Hippocampal formation (tissue), 2 donors: ENCODE measurements at places on chromosomes 12 and 14.

DNA sequence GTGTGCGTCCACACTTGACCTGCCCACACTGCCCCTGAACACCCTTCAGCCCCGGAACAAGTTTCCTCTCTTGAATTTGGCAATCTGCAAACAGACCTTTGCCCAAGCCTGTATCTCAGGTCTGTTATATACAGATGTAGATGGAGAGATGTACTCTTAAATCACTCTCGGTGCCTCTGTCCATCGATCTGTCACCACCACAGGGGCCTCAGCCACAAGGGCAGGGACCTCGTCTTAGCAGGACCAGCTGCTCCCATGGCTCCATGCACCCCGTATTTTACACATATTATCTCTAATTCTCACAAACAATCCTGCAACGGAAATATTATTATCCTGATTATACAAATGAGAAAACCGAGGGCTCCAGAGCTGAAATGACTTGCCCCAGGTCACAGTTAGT is 313.4 kb downstream of the BCL11B start:
- no peak for DNase-seq

GRCh38 chr12:30450872-30451271 is 244.8 kb downstream of the IPO8 start:
- DNase-seq, result no peak

GRCh38 chr14:99945732-99946651 is 119.2 kb upstream of the EVL start:
- no peak for DNase-seq

- DNase-seq, result no peak
Measured at GRCh38 chr14:96452684-96453083, 49.5 kb upstream of the PAPOLA start.

- DNase-seq, result no peak
Measured at GRCh38 chr12:92987846-92988621, 58.9 kb upstream of the EEA1 start.

- DNase-seq, result no peak
Measured at GRCh38 chr12:102939670-102940222, 17.7 kb upstream of the ASCL1 start.

GRCh38 chr14:102778338-102779083 is 1.3 kb downstream of the TRAF3 start:
- no peak for DNase-seq

DNA sequence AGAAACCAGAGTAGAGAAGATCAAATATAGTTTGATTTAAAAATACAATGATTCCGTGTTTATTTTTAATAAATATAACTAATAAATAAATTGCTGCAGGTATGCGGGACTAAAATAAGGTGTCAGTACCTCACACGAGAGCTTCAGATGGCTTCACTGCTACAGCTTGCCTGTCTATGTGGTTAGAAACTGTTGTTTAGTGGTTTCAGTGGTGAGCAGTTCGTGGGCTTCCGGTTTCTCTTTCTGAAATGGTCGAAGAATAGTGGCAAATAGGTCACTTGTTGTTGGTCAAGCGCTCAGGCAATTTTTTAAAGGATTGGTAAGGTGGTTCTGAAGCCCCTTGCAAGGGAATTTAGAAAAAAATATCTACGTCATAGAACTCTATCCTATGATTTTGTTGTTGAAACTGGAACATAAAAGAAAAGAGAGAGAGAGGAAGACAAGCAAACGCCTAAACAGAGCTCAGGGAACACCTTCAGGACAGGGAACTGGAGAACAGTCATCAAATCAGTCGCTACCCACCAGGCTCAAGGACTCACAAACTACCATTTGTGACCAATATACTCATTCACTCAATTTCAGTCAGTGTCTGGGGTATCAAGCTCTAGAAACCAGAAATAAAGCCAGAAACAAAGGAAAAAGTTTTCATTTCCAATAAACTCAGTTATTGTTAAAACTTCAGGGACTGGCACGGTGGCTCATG is 31.3 kb downstream of the GABARAPL1 start:
- no peak for DNase-seq

DNA sequence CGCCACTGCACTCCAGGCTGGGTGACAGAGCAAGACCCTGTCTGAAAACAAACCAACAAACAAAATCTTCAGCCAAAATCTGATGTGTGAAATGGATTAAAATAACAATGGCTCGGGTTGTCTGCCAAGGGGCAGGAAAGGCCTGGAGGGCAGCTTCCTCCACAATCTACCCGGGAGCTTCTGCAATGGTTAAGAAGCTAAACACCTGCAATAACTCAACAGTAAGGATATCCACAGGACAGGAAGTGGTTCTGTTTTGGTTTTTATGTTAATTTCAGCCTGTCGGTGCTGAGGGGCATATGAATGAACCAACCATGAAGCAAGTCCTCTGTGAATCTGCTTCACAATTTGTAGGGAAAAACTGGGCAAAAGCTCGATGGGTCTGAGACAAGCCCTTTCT is 34.4 kb downstream of the RAD52 start:
- DNase-seq, result no peak

DNA sequence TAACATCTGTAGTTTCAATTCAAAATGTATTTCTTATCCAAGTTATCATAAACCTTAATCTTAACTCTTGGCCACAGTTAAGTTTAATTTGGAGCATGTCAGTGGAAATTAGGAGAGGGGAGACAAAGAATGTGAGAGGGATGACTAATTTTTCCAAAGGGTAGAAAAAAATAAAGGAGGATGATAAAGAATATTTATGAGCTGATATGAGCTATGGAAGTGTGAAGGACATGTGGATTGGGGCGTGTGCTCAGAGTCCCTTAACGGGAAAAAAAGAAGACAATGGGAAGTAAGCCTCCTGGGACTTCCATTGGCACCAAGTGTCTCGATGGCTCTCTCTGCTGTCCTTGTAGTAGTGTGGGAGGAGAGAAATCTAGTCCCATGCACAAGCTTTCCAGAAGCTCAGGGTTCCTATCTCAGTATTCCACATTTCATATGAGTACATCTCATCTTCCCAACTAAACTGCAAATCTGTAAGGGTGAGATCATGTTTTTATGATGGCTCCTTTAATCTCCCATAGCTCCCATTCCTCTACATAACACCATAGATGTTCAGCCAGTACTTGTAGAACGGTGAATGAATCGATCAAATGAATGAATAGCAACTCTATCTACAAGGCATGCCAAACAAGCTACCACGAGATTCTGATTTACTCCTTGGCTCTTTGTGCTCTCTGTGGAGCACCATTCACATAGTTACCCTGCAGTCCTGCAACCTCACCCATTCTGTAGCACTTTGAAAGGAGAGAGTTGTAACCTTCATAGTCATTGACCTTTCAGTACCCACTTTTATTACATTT is 27.4 kb downstream of the BCL2L14 start:
- no peak for DNase-seq

GRCh38 chr12:100348657-100349454 is 8.0 kb upstream of the SLC17A8 start:
- peak; percentile 47 for DNase-seq

- no peak for DNase-seq
Measured at GRCh38 chr12:66066929-66067523, 63.5 kb downstream of the LLPH start.

- DNase-seq, result no peak
Measured at GRCh38 chr12:79322905-79323304, 367.9 kb downstream of the PAWR start.

DNA sequence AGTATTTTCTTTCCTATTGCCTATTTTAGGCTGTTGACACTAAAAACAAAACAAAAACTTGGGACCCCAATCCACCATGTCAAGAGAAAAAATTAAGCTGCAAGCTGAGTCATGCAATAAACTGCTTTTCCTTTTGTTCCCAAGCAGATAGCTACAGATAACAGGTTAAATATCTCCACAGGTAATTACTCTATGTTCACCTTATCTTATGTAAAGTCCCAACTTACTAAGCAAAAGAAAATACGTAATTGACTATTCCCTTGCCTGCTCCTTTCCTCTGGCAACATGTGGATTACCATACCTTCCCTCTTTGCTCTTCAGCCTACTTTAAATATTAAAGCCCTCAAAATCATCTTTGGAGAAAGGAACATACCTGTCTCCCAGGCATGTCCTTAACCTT is 19.2 kb upstream of the COX16 start:
- no peak for DNase-seq

DNA sequence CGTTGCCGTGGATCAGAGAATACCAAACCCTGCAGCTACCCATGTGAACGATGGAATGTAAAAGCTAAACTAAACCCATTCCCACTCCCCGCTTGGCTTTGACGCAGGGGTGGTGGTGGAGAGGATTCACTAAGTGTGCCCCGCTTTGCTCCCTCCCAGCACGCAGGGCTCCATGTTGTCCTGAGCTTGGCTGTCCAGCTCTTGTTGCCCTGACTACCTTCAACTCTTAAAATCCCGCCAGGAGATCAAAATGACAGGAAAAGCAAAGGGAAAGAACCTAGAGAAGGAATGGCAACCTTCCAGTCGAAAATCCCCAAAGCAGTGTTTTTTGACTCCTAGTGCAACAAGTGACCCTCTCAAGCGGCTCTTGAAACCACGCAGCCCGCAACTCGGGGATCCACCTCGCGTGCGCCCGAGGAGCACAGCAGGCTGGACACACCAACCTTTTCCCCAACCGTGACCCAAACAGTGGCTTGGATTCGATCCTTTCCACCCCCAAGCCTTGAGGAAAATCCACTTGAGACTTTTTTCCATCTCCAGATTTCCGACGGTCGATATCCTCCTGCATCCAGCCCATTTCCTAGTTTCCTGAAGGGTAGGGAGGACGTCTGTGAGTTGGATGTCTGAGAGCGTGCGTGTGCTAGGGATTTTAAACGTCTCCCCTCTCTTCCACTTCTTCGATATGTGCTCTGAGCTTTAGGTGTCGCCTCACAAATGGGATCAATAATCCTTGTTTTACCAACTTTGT is 1.4 kb downstream of the SYT10 start:
- DNase-seq, result no peak

DNA sequence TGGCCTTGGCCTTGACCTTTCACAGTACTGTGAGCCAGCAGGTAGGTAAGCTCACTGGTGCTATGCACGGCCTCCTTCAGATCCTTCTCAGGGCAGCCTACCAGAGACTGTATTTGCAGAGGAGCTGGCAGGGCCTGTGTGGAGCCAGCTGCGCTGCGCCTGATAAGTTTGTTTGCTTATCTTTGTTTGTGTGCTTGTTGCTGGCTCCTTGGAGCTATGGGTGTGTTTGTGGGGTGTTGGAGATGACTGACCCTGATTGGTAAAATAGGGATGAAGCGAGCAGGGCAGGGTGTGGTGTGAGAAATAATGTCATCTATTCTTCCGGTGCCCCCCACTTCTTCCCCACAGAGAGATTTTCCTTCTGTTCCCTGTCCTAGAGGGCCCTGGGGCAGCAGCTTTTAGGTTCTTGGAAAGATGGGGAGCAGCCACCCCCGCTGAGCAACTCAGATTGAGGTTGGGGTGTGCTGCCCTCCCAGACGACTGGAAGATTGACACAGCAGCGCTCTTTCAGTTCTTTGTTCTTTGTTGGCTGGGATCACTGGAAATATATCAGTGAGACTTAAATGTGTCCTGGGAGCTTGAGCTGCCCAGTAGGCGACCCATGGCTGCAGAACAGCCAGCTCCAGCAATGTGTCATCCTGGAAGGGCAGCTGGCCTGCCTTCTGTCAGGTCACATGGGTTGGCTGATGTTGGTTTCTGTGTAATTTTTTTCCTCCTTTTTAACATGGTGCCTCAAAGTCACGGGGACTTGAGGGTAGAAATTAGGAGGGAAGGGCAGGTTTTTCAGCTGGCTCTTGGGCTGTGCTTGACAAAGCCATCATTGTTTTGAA is 19.6 kb downstream of the MLXIP start:
- peak; percentile 75 for DNase-seq

DNA sequence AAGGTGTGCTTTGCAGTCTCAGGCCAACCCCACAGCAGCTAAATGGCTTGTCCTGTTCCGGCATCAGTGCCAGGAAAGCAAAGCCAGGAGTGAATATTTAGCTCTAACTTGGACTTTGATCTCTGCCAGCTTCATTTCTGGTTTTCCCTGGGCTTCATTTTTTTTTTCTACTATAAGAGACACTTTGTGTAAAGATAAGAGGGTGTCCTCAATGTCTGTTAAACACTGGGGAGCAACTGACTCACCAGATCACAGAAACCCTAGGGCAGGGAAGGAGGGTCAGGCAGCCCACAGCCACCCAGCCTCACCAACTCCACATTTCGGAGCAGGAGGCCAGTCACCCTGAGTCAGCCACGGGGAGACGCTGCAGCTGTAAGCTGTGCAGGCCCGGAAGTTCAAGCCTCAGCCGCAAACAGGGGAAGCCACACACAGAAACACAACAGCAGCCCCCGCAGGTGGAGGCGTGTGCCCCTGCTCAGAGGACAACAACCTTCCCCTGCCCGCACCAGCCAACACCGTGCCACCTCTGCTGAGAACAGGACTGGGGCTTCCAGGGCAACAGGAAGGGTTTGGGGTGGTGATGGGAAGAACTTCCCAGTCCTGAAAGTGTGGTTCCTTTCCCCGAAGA is 6.3 kb downstream of the TNFRSF1A start:
- DNase-seq, result no peak

- DNase-seq, result peak; percentile 82
Measured at GRCh38 chr14:32509632-32510187, 180.6 kb downstream of the AKAP6 start.

DNA sequence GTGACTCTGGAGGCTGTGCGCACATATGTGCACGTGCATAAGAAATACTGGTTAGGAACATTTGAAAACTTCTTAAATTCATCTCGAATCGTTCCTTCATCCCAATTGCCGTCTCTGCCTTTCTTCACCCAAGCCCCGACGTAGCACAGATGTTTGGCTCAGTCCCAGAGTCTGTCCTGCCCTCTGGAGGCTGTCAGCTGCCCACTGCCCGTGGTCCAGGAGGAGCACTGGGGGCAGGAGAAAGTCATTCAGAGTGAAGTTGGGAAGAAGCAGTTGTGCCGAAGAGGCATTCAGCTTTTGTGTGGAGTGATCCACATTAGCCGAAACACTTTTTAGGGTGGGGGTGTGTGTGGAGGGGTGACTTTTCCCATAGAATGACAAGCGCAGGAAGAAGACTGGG is 124.9 kb downstream of the TSPAN9 start:
- no peak for DNase-seq

GRCh38 chr12:62882140-62882539 is 52.8 kb downstream of the PPM1H start:
- DNase-seq, result no peak

GRCh38 chr12:25705261-25705660 is 152.2 kb upstream of the LMNTD1 start:
- no peak for DNase-seq

- no peak for DNase-seq
Measured at GRCh38 chr12:6950401-6950801, 755 bp upstream of the PTPN6 start.

DNA sequence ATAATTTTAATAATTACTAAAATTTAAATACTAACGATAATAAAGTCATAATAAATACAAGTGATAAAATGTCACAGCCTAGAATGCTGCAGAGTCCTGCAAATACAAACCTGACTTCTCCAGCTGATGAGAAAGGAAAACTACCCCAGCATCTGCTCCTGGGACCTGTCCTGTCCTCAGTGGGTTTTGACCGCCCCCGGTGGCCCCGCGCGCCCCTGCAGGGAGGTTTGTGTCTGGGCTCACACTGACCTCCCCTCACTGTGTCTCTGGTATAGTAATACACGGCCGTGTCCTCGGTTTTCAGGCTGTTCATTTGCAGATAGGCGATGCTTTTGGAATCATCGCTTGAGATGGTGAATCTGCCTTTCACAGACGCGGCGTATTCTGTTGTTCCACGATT is 1139.4 kb downstream of the TMEM121 start:
- no peak for DNase-seq

GRCh38 chr12:69007101-69007854 is 74.3 kb upstream of the CPM start:
- DNase-seq, result no peak

- no peak for DNase-seq
Measured at GRCh38 chr12:116366824-116367223, 89.3 kb upstream of the MED13L start.
